ENCODE measurements at places on chromosomes 3 and 15.

- DNase-seq = no peak
Measured at GRCh38 chr3:195032955-195033354, 238.0 kb downstream of the XXYLT1 start.

DNA sequence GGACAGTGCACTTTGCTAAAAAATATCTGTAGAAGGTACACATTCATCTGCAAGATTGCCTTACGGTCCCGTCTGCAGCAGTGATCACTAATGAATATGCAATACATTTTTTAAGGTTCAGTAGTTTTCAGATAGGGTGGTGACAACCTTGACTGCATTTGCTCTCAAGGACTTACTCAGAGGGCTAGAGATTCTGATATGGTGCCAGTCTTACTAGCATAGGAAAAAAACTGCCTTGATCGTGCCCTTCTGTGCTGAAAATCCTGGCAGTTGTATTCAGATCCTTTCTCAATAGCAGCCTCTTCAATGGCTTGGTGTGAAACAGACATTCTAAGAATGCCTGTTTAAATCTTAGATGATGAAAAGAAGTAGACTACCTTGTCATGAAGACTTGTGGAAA lies 411.9 kb upstream of the CCDC54 start:
- no peak for DNase-seq

GRCh38 chr3:175287361-175287963 lies 428.3 kb downstream of the NAALADL2 start:
- no peak for DNase-seq

DNA sequence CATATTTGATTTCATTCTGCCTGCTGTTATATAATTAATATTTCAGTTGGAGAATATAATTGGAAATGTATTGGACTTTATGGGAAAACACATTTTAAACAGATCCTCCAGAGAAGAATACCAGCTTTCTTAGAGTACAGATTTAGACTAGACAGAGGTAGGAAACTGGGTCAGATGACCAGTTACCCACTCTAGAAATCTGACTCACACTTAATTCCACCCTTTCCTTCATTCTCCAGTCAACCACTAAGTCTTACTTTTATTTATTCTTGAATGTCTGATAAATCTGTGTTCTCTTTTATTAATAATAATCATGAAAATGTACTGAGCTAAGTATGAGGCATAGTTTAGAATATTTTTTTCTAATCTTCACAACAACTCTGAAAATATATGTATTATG lies 110.7 kb downstream of the LRRC49 start:
- DNase-seq = no peak

DNA sequence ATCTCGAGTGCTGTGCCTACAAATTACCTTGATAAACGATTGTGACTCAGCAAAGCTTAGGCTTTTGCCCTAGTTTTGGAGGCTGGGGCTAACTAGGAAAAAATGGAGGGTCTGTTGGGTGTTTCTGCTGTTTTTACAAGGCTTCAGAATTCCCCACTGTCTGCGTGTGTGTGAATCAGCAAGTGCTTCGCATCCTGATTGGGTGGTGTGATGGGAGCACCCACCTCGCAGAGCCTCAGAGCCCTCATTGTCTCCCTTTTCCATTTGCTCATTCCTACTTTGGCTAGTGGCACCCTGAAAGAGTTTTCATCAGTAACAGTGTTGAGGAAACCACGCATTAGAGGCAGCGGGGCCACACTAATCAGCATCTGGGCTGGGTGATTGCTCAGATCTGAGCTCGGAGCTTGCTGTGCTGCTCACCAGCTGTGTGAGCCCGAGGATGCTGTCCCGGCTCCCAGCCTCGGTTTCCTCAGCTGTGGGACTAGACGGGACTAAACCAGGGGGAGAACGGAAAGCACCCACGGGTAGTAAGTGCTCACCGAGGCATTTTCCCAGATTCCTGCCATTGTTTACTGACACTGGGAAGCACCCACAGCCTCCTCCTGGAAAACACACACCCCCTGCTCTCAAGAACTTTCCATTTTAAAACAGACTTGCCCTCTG lies 40.6 kb downstream of the GOLGA8S start:
- no peak for DNase-seq

DNA sequence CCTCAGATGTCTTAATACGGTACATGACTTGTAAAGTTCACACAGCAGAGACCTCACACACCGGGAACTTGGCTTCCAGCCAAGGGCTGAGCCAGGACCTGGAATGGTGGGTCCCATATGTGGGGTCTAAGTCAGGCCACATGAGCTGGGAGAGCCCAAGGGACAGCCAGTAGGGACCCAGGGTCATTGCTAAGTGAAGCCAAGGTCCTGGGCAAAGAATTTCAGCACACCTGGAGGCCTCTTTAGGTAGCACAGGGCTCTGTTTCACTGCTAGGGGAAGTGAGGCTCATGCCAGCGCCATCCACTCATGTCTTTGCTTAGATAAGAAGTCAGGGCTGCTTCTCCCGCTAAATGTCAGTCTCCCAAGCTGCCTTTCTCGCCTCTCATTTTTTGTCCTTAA lies 116.6 kb upstream of the TLE3 start:
- DNase-seq = no peak

- DNase-seq = peak; percentile 15
Measured at GRCh38 chr3:100796556-100796955, 87.3 kb downstream of the TFG start.

DNA sequence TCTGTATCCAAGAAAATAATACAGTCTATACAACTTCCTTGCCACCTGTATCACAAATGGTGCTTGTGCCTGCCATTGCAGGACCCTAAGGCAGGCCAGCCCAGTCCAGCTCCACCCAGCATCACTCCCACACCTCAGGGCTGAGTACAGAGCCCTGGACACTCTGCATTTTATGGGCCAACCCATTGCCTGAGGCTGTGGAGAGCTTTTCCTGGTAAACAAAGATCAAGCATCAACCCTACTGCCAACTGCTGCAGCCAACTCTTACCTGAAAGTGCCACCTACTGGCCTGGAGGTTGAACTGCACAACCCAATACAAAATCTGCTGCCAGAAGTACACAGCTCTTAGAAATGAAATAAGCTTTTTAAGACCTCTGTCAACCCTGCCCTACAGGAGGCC lies 1082.2 kb downstream of the NAALADL2 start:
- no peak for DNase-seq

DNA sequence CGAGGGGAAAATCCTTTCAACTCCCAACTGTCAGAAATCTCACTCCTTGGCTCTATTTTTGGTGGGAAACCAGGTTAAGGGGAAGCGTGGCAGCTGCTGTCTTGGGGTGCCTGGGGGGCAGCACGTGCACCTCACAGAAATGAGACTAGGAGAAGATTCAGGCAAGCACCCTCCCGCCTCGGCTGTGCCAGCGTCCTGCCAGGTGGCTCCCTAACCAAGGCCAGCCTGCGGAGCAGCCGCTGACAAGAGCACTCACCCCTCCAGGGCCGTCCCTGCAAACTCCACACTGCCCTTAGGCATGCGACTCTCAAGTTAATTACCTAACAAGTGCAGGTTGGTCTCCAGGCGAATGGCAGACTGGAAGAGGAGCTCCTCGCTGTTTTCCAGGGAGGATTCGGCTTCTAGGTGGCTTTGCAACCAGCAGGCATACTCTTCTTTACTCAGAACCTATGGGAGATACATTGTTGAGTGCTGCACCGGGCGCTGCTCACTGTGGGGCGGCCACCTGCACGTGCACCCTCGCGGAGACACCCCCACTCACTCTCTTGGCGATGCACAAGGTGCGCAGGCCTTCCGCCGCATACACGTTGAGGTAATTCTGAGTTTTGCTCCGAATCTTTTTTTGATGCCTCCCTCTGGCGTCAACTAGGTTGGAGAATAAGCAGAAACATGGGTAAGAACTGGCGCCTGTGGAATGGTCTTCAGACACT lies 155.3 kb downstream of the ATP10A start:
- no peak for DNase-seq

- no peak for DNase-seq
Measured at GRCh38 chr3:152266221-152266995, 2.3 kb upstream of the MBNL1 start.

DNA sequence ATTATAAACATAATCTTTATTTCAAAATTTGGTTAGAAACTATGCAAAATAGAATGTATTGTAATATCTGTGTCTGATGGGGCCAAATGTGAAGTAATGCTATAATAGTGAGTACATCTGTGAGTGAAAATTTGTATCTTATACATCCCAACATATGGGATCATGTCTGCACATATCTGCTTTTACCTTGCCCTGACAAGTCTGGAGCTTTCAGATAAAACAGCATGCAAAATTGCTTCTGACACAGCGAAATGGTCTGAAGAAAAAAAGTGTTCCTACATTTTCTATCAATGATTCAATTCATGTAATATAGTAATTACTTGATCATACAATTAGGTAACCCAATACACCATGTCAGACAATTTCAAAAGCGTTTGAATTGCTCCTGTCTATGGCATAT lies 58.1 kb upstream of the P3H2 start:
- no peak for DNase-seq

GRCh38 chr15:65132878-65133547 lies 595 bp downstream of the PDCD7 start:
- peak; percentile 11 for DNase-seq

GRCh38 chr3:39485547-39485946 lies 18.1 kb downstream of the MOBP start:
- no peak for DNase-seq

- DNase-seq = no peak
Measured at GRCh38 chr3:130915567-130916292, 21.8 kb downstream of the ATP2C1 start.

DNA sequence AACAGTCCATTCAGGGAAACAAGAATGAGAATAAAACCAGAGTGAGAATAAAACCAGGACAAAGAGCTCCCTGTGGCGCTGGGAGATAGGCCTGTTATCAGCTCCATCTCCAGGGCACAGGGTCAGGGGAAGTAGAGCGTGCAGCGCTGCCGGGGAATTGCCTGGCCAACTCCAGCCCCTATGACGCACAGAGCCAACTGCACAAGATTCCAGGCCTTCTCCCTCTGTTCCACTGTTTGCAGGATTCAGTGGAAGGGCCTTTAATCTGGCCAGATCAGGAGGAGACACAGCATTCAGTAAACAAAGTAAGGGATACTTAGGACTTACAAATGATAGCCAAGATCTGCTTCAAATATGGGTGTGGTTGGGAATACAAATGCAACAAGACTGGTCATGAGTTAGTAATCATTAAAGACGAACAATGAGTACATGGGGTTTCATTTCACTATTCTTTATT lies 49.4 kb downstream of the ITGB5 start:
- DNase-seq = no peak

DNA sequence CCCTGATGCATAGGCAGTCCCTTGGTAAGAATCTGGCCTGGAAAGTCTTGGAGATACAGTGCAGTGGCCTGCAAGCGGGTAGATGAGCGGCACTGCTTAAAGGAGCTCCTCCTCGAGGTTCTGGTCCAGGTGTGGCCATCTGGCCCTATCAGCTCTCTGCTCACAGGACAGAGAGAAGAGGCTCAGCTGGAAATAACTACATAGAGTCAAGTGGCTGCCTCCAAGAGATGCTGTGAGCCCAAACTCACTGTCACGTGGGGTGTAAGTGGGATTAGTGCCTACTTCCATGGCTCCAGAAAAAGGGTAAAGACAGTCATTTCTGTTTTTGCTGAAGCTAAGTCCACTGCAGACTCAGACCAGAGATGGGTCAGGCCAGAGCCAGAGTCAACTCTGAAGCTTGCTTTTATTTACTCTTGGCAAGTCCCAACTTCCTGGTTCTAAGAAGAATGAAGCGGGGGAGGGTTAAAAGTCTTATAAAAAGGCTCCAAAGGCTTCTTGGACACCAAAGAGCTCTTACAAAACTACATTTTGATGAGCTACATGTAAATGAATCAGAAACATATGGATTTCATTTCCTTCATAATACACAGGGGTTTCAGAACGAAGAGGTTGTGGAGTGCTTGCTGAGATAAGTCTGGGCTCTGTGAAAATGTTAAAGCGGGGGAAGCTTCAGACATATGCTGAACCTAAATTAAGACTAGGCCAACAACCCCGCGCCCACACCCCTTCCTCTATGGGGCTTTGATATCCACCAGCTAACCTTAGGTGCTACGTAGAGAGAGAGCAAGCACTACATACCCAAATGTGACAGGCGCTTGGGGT lies 77.1 kb downstream of the PDZRN3 start:
- no peak for DNase-seq

DNA sequence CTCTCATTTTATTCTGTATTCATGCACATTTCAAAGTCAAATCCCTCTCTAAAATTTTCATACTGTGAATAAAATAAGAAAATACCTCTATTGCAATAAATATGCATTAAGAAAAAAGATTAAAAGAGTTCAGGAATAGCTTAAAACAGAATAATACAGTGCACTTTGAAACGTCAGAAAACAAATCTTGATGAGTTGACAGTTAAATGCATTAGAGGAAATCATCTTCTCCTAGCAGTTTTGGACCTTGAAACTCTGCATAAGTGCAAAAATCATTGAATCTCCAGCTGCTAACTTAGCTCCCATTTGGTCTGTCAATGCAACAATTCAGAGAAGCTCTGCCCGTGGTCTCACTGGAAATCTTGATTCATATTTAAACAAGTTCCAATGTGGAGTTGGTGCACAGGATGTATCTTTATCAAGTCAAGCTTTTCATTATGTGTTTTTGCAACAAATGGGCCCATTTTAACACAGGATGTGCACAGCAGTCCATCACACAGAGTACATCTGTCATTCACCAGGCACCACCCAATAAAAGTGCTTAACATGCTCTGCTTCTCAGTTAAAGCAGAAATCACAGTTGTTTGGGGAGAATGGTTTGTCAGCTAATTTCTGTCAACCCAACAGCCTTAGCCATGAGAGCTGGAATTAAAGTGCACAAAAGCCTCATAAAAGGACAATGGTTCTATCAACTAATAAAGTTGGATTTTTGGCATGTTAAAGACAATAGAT lies 98.8 kb upstream of the ARRDC4 start:
- DNase-seq = no peak

GRCh38 chr3:88034491-88035275 lies 24.1 kb downstream of the CGGBP1 start:
- no peak for DNase-seq

DNA sequence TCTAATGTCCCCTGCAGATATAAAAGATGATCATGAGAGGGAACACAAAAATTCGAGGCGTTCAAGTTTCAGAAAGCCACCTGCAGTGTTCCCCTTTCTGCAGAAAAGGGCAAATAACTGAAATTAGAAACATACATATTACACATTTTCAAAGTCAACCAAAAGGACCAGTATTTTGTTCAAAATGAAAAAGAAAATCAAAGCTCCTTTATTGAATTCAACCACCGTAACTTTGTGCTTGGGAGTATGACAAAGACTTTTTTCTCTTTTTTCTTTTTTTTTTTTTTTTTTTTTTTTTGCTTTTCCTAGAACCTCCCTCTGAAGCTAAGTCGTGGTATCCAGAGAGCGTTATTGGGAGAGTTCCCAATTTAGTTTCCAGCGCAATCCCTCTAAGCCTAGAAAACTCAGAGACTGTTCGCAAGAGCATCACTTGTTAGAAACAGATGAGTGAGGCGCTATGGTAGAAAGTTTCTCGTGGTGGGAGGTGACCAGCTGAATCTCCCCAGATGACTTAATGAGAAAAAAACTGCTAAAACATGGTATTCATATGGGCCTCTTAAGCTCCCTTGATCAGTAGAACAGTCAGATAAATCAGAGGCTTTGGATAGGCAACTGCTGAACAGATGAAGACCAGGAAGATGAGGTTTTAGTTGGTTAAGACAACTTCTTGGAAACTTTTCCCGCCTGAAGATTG lies 77.4 kb downstream of the MB21D2 start:
- DNase-seq = no peak

All from CD4-positive, alpha-beta T cell treated with Interleukin-21 for 1 hour (primary cell).